ENCODE measurements at places on chromosomes 13 and 19.
A peak's percentile ranks its signal among the peaks of the same experiment; 100 is the strongest.

- DNase-seq: no peak
These were observed 424.2 kb downstream of the KCTD12 start for GRCh38 chr13:76461999-76462398.

- DNase-seq: no peak
These were observed 233.8 kb downstream of the SLC7A1 start for GRCh38 chr13:29361716-29362115.

DNA sequence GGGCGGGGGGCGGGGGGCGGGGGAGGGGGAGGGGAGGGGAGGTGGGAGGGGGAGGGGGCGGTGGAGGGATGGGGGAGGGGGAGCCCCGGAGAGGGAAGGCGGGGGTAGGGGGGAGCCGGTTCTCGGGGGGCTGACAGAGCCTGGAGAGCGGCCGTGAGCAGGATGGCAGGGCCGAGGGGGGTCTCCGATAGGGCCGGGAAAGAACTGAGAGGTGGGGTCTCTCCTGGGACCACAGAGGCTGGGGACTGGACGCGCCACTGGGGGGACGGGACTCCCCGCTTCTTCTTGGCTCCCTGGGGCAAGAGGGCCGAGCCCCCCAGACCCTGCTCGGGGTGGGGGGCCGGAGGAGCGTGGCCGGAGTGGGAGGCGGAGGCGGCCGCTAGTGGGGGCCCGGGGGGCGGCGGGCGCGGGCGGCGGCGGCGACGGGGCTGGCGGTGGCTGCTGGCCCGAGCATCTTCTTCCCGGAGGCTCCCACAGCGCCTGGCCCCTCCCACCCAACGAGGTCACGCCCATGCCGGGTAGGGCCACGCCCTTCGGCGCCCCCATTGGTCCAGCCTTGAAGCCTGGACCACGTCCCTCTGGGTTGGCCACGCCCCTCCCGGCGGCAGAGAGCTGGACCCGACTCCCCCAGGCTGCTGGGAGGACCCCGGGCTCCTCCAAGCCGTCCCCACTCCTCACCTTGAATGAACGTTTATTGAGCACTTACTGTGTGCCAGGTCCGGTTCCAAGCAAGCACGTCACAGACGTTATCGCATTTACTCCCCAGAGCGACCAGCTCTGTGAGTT is at the start of gene NOVA2:
TSS of gene NOVA2 (minus strand) at position 313 of the 786 bp plus-strand sequence. CDS start 514 bp downstream, outside the sequence.
- DNase-seq: peak; percentile 96

DNA sequence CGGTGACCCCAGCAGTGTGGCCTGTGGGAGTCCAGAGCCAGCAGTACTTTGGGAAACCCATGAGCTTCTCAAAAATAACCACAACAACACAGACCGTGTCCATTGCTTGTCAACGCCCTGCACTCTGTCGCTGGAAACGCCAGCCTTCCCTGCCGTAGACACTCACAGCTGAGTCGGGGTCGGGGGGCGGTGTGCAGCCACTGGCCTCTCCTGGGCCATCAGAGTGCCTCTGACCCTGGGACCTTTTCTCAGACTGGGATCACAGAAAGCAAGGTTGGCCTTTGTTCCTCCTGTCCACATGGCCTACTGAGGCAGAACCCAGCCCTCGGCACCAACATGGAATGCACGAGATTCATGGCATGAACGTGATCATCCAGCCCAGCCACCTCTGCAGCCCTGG is 95.7 kb downstream of the TUBA3C start:
- no peak for DNase-seq

DNA sequence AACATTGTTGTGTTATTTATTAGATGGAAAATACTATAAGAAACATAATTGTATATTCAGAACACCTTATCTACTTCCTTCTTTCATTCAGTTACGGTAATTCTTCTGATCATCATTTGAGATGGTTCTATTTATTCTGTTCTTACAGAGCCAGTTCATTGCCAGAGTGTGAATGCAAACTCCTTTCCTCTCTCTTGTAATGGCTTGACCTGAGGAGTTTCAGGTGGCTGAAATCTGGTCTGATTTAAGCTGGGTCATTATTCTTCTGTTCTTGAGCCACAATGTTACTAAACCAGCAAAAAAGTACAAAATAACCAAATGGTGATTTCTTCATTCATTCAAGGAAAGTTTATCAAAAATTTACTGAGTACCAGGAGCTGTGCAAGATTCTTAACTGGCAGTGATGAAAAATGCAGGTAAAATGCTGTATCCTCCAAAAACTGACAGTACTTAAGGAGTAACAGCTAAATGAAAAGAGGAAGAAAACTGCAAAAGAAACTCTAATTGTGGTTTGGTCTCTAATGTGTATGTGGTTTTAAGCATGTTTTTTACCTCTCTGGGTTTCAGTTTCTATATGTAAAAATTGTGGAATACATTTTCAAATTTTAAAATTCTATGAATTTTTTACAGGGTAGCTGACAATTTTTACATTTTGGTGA is 182.4 kb upstream of the UFM1 start:
- DNase-seq: no peak

DNA sequence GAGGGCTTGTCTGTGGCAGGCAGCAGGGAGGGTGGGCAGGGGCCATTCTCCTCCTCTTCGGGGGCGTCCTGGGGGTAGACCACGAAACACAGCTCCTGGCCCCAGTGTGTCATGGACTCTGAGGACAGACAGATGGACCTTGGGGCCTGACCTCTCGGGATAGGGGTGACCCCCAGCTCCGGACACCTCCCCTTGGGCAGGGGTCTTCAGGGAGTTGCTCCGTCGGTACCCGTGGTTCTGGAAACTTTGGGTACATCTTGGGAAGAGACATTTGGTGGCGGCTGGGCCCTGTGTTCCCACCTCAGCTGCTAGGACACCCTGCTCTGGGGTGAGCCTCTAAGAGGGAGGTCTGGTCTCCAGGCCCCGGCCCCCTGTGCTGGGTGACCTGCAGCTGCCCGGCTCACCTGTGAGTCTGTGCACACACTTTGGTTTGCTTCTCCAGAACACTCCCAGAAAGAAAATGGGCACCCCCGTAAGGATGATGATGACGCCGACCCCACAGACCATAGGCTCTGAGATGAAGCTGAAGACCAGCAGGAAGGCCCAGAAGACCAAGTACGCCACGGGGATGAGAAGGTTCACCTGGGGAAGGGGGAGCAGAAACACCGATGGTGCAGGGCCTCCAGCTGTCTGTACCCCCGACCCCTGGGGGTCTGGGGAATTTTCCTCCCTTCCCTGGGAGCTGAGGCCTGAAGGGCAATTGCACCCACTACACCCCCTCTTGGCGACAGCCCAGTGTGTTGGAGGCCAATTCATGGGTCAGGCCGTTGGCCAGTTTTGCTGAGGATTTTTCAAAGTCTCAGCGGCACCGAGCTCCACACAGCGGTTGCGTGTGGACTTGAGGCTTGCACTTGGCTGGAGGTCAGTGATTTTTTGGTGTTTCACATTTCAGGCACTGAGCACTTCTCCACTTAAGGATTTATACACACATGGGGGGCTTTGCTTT is 15.0 kb downstream of the LRP3 start:
- DNase-seq: no peak

GRCh38 chr13:57878291-57878690 is 246.7 kb downstream of the PCDH17 start:
- no peak for DNase-seq

DNA sequence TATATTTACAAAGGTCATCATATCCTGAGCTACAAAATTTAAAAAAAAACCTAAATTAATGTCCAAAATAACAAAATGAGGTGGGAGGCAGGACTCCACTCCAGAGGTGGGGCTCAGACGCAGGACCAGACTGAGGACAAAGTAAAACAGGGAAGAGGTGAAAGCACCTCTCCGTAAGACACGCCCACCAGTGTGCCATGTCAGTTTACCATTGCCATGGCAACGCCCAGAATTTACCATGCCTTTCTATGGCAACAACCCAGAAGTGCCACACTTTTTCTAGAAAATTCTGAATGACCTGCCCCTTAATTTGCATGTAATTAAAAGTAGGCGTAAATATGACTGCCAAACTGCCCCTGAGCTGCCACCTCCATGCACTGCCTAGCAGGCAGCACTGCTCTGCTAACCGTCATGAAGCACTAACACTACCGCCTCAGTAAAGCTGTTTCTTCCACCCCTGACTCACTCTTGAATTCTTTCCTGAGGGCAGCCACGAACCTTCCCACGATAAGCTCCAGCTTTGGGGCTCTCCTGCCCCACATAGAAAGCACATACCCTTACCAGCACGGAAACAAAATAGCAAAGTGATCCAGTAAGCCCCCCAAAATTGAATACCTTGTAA is 22.3 kb upstream of the PDCD5 start:
- DNase-seq: no peak

- no peak for DNase-seq
These were observed 184.2 kb downstream of the ABCC4 start for GRCh38 chr13:95117092-95117491.

Data from D721Med (cell line).